Regular cardiac myocyte (primary cell): ENCODE measurements at places on chromosomes 7 and 10. TPM values are rescaled to one million over a fixed set of nuclear protein-coding genes. Genes with fewer than 3 reads are reported as not detected.

Gene RBM20
- total RNA-seq, result 0.19 and 0.85 TPM in 2 replicates

Gene NODAL
- not detected in 2 replicates for total RNA-seq

Gene SVIL
- total RNA-seq, result 57.5 and 63.1 TPM in 2 replicates

Gene VAX1
- total RNA-seq, result not detected in 2 replicates

Gene FOXI2
- not detected in 2 replicates for total RNA-seq

Gene CALY
- not detected in 2 replicates for total RNA-seq

Gene PON3
- under 0.01 TPM in 2 replicates for total RNA-seq

Gene SLC26A4
- total RNA-seq, result 1.7 and 10.2 TPM in 2 replicates

Gene PRLHR
- total RNA-seq, result not detected in 2 replicates

Gene PAPOLB
- total RNA-seq, result 0.19 and 0.28 TPM in 2 replicates
